ENCODE measurements at places on chromosomes 13 and 19.
A peak's percentile ranks its signal among the peaks of the same experiment; 100 is the strongest.

- no peak for DNase-seq
These were observed 107.0 kb downstream of the ZIC5 start for GRCh38 chr13:99864627-99864990.

DNA sequence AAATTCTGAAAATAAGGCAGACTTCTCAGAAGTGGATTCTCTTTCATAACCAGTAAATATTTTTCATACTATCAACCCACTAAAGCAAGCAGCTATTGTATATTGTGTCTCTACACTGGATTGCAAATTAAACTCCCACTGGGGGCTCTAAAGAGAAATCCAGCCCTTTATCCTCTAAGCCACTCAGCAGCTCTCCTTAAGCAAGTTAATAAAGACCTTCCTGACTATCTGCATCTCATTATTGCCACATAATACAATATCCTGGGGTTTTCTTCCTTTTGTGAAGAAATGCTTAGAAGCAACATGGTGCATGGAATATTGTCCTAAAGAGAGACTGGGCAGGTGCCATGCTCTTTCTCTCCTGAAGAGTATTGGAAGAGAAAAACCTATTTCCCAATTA, 521.3 kb downstream of the MYO16 start:
- DNase-seq, result no peak

GRCh38 chr13:93689333-93689732, 462.7 kb downstream of the GPC6 start:
- DNase-seq, result no peak

- DNase-seq, result no peak
These were observed 68.9 kb upstream of the GPR183 start for GRCh38 chr13:99376132-99376531.

DNA sequence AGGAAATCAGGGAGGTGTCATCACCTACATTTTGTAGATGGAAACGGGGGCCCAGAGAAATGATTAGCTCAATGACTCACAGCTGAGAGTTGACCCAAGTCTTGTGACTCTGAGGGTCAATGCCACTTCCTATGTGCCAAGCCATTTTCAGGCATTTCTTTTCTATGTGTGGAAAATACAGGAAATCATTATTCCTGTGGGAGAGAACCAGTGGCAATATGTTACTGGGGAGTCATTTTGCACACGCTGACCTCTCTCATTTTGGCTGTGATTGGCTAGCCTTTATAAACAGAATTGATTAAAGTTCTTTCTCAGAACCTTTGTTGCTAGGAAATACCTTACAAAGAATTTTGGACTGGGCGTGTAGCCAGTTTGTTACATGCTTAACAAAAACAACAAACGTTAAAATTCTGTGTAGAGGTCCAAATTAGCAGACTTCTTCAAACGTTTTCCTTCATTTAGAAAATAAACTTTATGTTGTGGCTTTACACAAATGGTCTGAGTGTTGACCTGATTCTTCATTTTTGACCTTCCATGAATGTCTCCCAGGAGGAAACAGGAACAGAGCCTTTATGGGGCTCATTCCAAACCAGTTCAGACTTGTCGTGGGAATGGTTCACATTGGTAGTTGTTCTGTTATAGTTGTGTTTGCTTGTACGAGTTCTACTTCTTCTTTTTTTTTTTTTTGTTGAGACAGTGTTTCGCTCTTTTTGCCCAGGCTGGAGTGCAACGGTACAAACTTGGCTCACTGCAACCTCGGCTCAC, 11.4 kb downstream of the PCCA start:
- no peak for DNase-seq

GRCh38 chr13:104686484-104686883, 1620.3 kb upstream of the SLC10A2 start:
- DNase-seq, result no peak

DNA sequence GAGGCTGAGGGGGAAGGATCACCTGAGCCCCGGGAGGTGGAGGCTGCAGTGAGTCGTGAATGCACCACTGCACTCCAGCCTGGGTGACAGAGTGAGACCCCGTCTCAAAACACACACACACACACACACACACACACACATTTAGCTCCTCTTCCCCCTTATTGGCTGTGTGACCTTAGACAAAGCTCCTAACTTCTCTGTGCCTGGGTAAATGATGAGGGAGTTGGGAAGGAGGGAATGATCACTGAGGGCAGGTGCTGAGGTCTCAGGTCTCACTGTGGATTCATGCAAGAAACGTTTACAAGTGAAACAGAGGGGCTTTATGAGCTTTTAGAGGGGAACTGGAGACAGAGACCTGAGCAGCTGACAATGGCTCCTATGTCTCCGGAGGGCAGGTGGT, 16.9 kb upstream of the BCL3 start:
- no peak for DNase-seq

- DNase-seq, result no peak
These were observed 197.2 kb downstream of the TEX29 start for GRCh38 chr13:111517641-111518010.

- no peak for DNase-seq
These were observed 381.3 kb downstream of the ENOX1 start for GRCh38 chr13:43405457-43405856.

DNA sequence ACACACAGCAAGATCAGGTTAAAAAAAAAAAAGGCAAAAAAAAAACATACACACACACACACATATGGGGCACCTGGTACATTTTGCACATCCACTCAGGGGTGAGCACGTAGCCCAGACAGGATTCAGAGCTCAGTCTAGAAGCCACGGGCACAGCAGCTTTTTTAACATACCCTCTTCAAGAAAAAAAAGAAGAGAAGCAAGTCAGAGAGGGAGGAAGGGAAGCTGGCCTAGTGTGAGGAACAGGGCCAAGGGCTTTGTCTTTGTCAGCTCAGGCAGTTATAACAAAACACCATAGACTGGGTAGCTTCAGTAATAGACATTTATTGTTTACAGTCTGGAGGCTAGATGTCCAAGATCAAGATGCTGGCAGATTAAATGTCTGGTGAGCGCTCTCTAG, 2.3 kb upstream of the TPM4 start:
- DNase-seq, result no peak

- DNase-seq, result no peak
These were observed 45.0 kb upstream of the SLC15A1 start for GRCh38 chr13:98797456-98797855.

DNA sequence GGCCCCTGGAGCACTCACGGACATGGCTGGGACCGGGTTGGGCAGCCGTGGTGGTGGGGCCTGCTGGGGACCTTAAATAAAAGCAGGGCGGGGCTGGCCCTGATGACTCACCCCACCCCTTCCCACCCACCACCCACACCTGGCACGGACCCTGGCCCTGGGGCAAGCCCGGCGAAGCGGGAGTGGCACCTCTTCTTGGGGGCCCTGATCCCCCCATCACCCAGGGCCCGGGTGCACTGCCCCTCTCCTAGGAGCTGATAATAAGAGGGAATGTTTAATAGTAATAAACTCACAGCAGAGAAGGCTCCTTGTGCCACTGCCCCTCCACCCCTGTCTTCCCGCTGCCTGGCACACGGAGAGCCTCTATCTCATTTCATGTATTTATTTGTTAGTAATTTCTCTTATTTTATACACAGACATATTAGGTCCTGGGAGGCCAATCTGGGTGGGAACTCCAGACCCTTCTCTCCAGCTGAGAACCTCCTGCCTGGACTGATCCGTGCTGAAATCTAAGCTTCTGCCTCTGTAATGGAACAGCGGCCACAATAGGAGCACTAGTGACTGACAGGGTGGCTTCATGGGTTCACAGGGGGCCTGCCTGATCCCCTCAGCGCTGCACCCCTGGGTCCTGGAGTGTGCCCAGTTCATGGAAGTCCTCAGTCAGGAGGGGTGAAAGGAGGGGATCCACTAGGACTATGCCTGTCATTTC, at the start of gene LGALS7:
Gene LGALS7, minus strand, starts transcription at position 49 of the 709 bp plus-strand sequence. Its CDS starts 25 bp downstream, at position 24.
- DNase-seq, result no peak

DNA sequence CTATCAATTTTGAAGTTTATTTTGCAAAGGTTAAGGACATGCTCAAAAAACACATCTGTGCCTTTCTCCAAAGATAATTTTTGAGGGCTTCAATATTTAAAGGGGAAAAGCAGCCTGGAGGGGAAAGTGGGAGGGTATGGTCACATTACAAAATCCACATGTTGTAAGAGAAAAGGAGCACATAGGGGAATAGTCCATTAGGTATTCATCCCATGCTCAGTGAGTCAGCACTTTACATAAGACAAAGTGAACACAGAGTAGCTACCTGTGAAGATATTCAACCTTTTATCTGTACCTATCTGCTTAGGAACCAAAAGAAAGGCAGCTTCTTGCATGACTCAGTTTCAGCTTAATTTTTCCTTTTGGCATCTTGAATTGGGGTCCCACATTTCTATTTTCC, 932.0 kb downstream of the SLITRK6 start:
- DNase-seq, result no peak

- no peak for DNase-seq
These were observed 152.5 kb upstream of the ZNF536 start for GRCh38 chr19:30219702-30220101.

DNA sequence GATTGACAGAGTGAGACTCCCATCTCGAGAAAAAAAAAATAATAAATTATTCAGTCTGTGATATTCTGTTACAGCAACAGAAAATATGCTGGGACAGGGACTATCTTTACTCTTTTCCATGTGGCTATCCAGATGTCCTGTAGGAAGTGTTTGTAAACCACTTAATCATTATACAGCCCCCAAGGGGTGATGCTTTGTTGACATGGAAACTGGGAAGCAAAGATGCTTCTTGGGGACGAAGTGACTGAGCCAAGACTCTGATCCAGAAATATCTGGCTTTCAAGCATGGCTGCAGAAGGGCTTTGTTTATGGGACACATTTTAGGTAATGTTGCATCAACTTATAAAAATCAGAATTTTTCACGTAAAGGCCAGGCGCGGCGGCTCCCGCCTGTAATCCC, 5.4 kb downstream of the ZNF8 start:
- DNase-seq, result no peak

GRCh38 chr19:2982561-2982960, 5.2 kb downstream of the TLE6 start:
- no peak for DNase-seq

- peak; percentile 57 for DNase-seq
These were observed at the start of gene ETHE1 for GRCh38 chr19:43526884-43527859. Gene ETHE1, minus strand, starts transcription at chr19:43527201. Its CDS starts 24 bp downstream, at chr19:43527177.

- no peak for DNase-seq
These were observed 1.8 kb downstream of the DACH1 start for GRCh38 chr13:71864986-71865873.

- DNase-seq, result peak; percentile 54
These were observed 15.4 kb upstream of the NOP53 start for GRCh38 chr19:47729799-47730520.

GRCh38 chr13:113774177-113775107, 15.4 kb downstream of the TMEM255B start:
- no peak for DNase-seq

- DNase-seq, result no peak
These were observed 15.3 kb upstream of the RAB8A start for GRCh38 chr19:16096280-16096855.

DNA sequence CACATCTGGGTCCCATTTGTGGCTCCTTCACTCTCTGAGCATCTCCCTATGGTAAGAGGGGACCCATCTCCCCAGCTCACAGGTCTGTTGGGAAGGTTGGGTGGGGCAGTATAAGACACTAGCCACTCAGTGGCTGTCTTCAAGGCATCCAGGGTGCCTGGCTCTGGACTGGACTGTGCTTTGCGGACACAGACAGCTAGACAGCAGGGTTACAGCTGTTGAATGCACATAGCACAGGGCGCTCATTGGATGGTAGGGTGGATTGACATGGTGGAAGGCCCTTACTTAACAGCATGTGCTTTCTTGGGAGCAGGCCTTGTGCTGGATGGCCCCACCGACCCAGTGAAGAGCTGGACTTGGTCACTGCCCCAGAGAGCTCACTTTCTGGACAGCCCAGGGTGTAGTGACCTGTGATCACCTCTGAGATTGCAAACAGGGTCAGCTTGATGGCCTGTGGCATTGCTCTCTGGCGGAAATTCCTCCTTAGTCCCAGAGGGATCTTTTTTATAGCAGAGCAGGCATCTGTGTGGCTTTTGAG, 1.9 kb downstream of the ZNF444 start:
- no peak for DNase-seq

DNA sequence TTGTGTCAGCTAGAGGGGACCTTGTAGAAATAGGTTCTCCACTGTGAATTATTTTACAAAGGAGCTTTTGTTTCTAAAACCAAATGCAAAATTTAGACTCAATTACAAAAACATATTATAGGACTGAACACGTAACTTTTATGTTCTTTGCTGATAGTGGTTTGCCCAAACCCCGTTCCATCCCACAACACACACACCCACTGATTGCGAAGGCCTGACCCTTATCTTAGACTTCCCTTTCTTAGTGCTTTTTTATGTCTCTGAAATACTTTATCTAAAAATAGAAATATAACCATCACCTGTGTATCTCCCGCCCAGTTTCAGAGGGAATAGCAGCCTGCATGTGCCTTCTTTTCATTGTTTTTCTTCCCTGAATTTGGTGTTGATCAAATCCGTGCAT, 13.0 kb downstream of the CCNA1 start:
- no peak for DNase-seq

DNA sequence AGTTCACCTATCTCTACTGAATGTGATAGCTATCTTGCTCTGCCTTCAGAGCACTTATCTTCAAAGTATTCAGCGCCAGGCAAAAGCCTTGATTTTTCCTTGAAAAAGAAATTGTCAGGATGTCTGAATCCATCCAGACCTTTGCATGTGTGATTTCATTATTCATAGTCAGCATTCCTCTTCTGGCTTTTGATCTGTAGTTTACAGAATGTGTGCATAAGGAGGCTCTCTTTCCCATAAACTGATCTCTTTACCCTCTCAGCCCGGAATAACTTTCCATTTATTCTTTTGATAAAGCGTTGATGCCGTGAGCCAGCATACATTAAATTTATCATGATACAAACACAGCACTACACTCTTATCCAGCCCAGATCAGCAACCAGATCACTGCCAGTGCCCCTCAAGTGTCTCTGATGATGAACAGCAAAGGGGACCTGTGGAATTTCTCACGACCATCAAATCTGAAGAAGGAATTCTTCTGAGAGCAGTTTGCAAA, 130.8 kb downstream of the DNAJC15 start:
- no peak for DNase-seq

- DNase-seq, result no peak
These were observed 18.7 kb downstream of the LSM4 start for GRCh38 chr19:18304208-18304457.

DNA sequence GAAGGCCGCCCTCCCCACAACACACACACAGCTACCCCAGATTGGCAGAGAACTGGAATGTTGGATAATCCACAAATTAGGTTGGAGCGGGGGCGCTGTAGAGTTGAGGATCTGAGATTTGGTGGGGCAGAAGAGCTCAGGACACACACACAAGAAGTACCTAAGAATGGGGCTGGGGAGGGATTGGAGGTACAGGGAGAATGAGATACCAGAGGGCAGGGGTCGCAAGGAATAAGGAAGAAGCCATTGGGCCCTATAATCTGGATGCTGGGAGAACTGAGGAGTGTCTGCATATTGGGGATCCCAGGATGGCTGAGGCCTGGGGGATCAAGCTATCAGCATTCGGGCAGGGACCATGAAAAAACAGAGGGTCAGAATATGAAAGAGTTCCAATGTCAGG, 11.5 kb downstream of the SYT3 start:
- DNase-seq, result no peak

DNA sequence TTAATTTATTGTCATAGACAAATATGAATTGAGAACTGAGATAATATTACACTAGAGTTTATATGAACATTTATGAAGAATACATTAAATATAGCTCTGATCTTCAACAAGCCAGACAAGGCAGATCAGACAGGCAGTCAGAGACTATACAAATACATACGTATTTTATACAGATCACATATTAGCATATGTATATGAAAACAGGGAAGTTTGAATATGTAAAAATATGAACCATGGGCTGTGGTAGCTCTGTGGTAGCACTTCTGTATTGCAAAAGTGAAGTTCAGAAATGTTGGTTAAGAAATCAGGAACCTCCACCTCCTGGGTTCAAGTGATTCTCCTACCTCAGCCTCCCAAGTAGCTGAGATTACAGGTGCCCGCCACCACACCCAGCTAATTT, 20.7 kb downstream of the GPR180 start:
- no peak for DNase-seq
